ENCODE measurements at places on chromosomes 1 and 21.

- no peak for DNase-seq
These were observed 380.7 kb downstream of the SEC16B start for GRCh38 chr1:177589166-177589565.

- no peak for DNase-seq
These were observed 37.2 kb downstream of the MRAP start for GRCh38 chr21:32335601-32336575.

- DNase-seq = no peak
These were observed 12.8 kb downstream of the RGL1 start for GRCh38 chr1:183817576-183818288.

- DNase-seq = peak; percentile 7
These were observed 131.8 kb upstream of the NGF start for GRCh38 chr1:115469703-115470476.

DNA sequence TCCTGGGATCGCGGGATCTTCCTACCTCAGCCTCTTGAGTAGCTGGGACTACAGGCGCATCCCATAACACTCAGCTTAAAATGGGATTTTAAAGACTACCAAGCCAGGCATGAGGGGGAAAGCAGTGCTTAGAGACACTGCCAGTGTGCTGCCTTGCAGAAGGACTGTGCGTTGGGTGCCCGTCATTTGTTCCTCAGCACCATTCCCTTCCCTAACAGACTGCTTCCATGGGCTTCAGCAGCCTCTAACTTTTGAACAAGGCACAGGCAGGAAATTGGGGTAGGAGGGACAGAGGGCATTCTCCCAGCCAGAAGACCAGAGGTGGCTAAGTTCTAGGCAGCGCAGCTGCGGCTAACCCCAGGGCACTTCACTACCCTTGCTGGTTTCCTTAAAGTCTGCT, 73.9 kb upstream of the USP24 start:
- DNase-seq = no peak

DNA sequence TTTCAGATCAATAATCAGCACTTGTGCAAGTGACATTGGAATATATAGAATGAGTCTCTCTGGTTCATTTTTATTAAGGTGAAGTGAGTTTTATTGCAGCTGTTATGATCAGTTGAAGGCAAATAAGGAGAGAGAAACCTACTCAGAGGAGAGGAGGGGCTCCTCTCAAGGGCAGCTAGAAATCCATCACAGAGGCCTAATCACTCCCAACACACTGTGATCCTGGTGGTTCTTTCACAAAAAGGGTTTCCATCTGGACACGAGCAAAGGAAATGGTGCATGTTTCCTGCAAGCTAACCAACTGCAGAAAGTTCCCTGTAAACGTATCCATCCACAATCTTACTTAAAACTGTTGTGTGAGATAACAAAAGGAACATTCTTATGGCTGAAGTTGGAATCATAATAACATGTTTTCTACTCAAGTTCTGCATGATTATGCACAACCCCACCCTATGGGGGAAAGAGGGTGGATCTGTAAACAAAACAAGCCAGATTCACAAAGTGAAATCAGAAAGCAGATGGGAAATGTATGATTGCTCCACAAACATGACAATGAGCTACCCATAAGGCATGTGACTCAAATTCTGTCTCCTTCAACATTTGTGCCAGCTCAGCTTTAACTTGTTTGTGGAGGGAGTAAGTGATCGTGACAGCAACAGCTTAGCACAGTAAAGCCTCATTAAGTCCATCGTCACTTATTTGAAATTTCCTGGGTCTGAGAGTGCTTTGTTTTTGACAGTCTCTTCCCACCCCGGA, 141.2 kb upstream of the ST6GALNAC5 start:
- peak; percentile 43 for DNase-seq

- no peak for DNase-seq
These were observed 286.9 kb upstream of the RUNX1 start for GRCh38 chr21:35335951-35336446.

GRCh38 chr1:193019442-193020026, 39.6 kb downstream of the UCHL5 start:
- peak; percentile 67 for DNase-seq

DNA sequence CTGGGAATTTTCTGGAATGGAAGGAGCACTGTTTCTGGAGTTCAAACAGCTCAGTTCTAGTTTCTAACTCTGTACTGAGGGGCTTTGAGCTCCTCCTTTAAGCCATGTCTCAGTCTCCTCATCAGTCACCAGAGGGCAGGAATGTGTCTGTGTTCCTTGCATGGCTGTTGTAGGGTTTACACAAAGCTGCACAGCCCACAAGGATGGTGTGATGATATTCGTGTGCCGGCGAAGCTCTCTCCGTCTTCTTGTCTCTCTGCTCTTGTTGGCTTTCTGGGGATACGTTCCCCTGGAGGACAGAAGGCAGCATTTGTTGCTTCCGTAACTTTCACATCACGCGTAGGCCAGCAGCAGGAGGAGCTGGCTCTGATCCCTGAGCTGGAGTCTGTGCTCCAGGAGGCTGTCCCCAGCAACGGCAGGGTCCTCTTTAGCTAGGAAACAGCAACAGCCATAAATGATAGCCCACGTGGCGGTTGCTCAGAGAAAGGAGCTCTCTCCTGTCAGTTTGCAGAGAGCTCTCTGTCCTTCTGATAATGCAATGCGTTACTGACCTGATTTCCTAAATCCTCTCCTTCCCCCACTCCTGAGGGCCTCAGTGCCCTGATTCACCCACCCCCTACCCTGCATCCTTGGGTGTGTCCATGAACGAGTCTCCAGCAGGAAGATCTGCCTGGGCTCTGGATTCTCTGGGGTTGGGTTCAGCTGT, 189.2 kb upstream of the VAMP3 start:
- DNase-seq = peak; percentile 20

DNA sequence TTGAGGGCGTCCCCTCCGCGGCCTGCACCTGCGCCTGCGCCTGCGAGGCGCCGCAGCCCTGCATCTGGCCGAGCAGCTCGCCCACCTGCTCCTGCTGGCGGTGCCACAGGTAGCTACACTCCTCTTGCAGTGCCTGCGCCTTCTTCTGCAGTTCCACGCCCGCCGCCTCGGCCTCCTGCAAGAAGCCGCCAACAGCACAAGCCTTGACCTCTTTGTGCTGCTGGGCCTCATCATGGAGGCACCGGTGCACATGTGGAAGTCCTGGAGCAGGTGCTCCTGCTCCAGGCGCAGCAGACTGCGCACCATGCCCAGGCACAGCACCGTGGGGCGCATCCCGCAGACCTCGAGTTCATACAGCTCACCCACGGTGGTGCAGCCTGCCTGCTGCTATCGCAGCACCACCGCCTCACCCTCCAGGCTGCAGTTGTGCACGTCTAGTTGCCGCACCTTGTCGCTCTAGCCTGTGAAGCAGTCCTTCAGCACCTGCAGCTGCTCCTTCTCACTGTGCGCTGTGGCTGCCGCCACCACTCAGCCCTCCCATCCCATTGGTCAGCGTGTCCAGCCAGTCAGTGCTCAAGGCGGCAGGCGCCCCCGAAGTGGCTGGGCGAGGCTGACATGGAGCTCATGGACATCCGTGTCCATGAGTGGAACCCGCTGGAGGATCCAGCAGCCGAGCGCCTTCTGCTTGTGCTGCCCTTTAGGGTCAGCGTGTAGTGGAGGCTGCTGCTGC, 12.2 kb upstream of the CD2 start:
- DNase-seq = no peak

GRCh38 chr1:19708567-19709110, 44.0 kb downstream of the HTR6 start:
- no peak for DNase-seq

GRCh38 chr1:243490748-243491686, 235.2 kb downstream of the SDCCAG8 start:
- DNase-seq = peak; percentile 55

- no peak for DNase-seq
These were observed 8.8 kb upstream of the PIGC start for GRCh38 chr1:172452536-172453152.

GRCh38 chr21:45505416-45506021, 36.7 kb downstream of the SLC19A1 start:
- no peak for DNase-seq

DNA sequence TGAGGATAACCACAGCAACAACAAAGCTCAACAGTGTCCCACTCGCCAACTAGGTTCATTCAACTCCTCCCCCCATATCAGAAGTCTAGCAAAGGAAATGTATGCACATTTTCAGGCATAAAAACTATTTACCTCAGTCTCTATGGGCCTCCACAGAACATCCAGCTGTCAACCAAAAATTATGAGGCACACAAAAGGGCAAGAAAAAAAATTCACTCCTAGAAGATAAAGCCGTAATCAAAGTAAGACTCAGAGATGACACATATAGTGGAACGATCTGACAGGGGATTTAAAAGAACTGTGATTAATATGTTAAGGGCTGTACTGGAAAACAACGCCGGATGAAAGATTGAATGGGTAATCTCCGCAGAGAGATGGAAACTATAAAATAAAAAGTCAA, 158.7 kb downstream of the NTPCR start:
- DNase-seq = no peak

DNA sequence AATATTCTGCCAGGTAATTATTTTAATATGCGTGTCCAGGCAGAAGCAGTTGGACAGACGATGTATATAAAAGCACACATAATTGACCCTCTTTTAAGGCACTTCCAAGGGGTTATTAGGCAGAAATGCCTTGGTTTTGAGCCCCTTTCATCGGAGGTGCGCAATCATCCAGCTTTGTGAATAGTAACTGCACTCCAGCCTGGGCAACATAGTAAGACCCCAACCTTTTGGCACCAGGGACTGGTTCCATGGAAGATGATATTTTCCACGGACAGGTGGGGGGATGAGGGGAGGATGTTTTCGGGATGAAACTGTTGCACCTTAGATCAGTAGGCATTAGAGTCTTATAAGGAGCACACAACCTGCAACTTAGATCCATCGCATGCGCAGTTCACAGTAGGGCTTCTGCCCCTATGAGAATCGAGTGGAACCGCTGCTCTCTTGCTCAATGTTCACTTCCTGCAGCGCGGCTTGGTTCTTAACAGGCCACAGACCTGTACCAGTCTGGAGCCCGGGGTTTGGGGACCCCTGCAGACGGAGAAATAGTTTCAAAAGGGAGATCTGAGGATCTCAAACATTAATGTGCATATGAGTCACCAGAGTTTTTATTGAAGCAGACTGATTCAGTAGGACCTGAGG, 1.8 kb upstream of the MCOLN2 start:
- no peak for DNase-seq

DNA sequence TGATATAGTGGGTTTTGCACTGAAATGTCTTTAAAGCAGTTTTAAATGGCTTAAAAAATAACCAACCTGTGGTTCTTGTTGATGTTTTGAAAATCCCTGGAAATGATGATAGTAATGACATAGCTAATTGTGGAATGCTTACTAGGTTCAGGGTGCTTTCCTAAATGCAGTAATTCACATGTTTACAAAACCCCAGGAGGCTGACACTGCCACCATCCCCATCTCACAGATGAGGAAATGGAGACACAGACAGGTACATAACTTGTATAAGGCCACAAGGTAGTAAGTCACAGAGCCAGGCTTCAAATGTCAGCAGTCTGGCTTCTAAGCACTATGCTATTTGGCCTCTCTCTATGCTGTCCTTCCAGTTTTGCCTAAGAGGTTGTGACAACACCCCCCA, 40.6 kb downstream of the C8B start:
- DNase-seq = no peak

- no peak for DNase-seq
These were observed 34.1 kb downstream of the CMPK1 start for GRCh38 chr1:47367651-47368050.

- DNase-seq = no peak
These were observed 42.8 kb downstream of the MTR start for GRCh38 chr1:236837897-236838296.

DNA sequence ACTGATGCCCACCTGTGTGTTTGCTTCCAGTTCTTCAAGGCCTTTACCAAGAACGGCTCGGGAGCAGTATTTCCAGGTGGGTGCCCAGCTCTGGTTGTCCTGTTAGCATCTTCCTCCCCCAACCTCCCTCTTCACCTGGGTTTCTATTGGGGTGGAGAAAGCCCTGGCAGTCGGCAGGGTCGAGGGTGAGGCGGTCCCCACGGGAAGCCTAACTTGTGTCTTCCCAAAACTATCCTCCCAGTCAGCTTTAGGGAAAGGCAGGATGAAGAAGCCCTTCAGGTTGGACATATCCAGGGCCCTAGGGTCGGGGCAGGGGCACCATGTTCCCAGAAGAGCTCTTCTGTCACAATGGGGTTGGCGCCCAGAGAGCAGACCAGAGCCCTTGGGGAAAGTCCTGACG, 20.6 kb downstream of the QSOX1 start:
- no peak for DNase-seq

DNA sequence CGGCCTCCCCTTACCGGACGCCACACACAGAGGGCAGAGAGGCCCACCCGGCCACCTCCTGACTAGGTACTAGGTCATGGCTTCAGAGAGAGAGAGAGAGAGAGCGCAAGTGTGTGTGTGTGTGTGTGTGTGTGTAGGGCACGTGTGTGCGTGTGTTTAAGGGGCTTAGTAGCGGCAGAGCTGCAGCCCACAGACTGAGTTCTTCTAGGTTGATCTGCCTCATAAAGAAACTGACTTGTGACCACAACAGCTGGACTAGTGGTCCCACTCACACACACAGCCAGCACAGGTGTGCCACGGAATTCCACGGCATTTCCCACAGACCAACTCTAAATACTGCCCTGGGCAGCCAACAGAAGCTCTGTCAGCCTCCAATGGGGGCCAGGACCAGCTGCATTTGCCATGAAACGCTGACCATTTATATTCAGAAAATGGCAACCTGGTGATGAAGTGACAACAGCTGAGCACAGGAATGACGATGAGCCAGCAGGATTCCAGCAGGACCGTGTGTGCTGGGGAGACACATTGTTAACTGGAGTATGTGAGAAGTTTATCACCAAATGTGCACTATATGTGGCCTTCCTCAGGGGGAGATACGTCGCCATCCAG, 38.8 kb upstream of the GPR153 start:
- no peak for DNase-seq

- DNase-seq = no peak
These were observed 838.6 kb downstream of the LTN1 start for GRCh38 chr21:28154121-28154520.

GRCh38 chr21:42317341-42317741, 2.1 kb upstream of the TFF3 start:
- DNase-seq = no peak

- DNase-seq = no peak
These were observed 463.5 kb downstream of the LMO4 start for GRCh38 chr1:87791931-87792740.

DNA sequence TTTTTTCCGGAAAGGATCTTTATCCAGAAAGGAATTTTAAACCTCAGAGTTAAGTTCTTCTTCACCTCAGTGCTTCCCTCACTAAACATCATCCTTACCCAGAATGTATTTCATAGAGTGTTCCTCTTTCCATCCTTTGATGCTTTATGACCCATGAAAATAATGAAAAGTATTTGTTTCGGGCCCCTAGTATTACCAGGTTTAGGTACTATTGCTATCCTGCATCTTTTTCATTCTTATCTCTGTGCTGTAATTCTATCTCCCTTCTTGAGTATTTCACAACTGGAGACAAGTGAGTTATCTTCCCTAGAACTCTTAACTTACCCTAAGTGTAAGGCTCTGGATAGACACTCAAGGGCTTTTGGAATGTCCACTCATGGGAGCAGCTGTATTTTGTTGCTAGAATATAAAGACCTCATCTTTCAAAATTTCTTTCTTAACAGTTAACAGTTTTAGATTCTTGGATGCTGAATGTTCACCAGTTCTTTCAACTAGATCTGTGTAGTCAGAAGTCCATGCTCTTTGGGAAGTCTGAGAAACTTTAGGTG, 26.2 kb downstream of the UCK2 start:
- DNase-seq = no peak
